ENCODE measurements at places on chromosomes 13 and 19.

- no peak for DNase-seq
Observed at GRCh38 chr13:82674546-82674945, 1207.7 kb downstream of the SLITRK1 start.

DNA sequence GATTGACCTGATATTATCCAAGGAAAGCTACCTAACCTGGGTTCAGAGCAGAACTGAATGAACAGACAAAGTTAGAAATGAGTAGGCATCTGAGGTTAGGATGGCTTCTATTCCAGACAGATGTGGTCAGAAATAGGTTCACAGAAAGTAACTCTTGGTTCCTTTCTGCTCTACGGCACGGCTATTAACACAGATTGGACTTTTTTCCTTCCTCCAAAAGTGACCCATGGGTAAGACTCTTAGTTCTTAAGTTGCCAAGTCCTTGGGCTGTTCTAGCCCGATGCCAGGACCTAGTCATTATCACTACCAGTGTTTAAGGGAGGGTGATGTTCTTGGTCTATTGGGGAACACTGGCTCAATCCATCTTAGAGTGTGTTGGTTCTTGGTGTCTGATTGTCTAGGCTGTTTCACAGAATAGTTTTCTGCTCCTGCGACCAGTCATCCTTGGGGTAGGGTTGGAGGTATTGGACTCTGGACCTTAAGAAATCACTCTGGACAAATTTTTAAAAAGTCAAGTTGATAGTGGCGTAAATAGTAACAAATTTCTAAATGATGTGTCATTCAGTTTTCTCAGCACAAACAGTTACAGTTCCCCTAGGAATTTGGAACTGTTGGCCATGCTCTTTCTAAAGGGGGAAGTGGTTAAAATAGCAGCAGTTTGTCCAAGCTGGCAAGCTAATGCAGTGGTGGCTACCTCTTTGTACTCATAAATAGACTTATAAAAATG is 60.1 kb upstream of the MYCBP2 start:
- DNase-seq, result peak; percentile 10

- no peak for DNase-seq
Observed at GRCh38 chr13:101552286-101552685, 99.8 kb downstream of the ITGBL1 start.

DNA sequence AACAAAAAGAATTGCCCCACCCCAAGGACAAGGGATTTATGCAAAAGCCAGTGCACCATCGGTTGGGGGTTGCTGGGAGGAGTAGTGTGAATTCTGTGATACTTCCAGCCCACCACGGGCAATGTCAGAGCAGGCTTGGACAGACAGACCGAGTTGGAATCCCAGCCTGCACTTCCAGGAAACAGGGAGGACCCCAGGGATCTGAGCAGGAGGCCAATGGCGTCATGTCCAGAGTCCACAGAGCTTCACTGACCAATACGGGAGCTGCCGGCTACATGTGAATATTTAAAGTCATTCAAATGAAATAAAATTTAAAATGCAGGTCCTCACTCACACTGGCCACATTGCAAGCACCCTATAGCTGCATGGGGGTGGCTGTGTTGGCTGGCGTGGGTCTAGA is 10.9 kb downstream of the ZNRF4 start:
- DNase-seq, result no peak

- no peak for DNase-seq
Observed at GRCh38 chr19:44260343-44260681, 626 bp downstream of the ZNF233 start.

- DNase-seq, result no peak
Observed at GRCh38 chr19:32471811-32472210, 66.2 kb downstream of the DPY19L3 start.

GRCh38 chr13:52862358-52863206 is 14.1 kb upstream of the PCDH8 start:
- DNase-seq, result no peak

DNA sequence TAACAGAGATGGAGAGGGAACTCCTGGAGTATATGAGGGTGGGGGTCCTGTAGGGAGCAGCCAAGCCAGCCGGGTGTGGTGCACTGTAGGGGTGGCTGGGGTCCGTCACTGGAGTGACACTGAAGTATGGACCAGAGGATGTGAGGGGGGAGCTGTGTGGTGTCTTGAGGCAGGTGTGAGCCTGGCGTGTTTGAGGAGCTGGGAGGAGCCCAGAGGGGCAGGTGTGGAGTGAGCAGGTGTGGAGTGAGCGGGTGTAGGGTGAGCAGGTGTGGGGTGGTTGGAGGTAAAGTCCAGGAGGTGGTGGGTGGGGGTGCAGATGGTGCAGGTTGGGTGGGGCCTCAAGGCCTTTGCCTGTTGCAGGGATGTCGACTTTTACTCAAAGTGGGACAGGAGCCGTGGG is 5.9 kb downstream of the B3GNT8 start:
- DNase-seq, result no peak

DNA sequence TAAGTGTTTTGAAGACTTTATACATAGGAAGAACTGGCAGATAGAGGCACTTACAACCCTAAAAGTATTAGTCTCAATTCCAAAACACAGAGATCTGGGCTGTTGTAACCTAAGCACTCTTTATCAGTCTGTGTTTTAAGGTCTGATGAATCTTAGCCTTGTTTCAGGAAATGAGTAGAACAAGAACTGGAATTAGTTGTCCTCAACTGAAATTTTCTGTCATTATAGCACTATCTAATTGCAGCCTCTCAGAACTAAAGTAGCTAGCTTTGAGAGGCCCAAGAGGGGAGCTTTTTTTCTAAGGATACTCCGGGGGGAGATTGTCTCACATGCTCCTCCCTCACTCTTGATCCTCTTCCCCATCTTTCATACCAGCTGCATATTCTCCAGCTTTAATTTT is 13.1 kb downstream of the HNRNPM start:
- DNase-seq, result no peak

DNA sequence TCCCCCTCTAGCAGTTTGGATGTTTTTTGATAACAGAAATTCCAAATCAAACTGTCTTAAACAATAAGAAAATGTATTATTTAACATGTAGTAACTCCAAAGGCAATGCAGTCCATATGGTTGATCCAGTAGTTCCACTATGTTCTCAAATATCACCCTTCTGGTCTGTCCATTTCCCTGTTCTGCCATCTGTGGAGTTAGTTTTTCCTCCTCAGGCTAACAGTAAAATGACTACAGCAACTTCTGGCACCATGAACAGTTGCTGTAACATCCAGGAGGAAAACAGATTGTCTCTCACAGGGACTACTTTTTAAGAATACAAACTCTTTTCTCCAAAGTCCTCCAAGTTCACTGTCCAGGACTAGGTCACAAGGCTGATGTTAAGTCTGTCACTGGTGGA is 455.4 kb downstream of the FGF14 start:
- no peak for DNase-seq

GRCh38 chr13:68745502-68745901 is 1362.1 kb upstream of the ATXN8OS start:
- DNase-seq, result no peak

DNA sequence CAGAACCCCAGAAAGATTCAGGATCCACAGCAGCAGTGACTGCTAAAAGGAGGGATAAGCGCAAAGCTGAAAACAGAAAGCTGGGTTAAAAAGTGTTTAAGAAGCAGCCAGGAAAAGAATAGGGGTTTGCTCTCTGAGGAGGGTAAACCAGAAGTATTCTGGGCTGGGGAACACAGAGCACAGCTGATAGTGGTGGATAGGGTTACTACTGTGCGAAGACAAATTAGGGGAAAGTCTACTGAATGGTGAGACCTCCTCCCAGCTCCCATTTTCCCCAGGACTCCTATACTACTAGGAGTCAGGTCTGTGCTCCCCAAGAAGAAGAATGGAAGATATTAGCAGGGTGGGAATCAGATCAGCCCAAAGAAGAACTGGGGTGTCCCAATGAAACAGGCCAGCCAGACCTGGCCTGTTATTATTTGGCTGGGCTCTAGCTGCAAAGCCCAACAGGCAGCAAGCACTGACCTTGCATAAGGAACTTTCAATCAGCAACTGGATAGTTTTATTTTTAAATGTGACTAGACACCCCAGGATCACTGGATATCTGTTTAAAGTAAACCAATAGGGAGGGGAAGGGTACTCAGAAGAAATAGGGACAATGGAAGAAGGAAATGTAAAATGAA is 43.5 kb upstream of the SERTM1 start:
- DNase-seq, result no peak

DNA sequence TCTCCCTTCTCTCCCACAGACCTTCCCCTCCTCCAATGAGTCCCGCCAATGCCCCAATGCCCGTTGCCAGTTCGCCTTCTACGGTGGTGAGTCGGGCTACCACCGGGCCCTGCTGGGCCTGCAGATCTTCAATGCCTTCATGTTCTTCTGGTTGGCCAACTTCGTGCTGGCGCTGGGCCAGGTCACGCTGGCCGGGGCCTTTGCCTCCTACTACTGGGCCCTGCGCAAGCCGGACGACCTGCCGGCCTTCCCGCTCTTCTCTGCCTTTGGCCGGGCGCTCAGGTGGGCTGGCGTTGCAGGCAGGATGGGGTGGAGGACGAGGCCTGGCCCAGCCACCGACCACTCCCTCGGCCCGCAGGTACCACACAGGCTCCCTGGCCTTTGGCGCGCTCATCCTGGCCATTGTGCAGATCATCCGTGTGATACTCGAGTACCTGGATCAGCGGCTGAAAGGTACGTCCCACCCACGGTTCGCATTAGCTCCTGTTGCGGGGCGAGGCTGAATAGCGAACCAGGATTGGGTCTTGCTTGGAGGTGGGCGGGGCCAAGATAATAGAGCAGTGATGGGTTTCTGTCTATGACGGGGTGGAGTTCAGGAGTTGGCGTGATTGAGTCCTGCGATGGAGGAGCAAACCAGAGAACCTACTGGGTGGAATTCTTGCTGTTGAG is 11.1 kb downstream of the SLC44A2 start:
- no peak for DNase-seq
